Thoracic aorta (tissue), 2 donors: ENCODE measurements at places on chromosomes 3 and 15.

- peak overlapping the region; percentile 6 for H3K4me3 ChIP-seq
- peaks cover 52% of the 10 kb centered on the region for H3K4me1 ChIP-seq
- H3K27me3 ChIP-seq = no peaks in the 10 kb centered on the region
- H3K36me3 ChIP-seq = no peaks in the 10 kb centered on the region
These were observed 65.2 kb downstream of the LPP start for GRCh38 chr3:188219147-188219546.

GRCh38 chr3:174156200-174156599 is 702.9 kb upstream of the NAALADL2 start:
- H3K27ac ChIP-seq = peak overlapping the region; percentile 65
- H3K4me1 ChIP-seq = peaks cover 22% of the 10 kb centered on the region
- no peaks in the 10 kb centered on the region for H3K36me3 ChIP-seq
- no peak for DNase-seq
- no peaks in the 10 kb centered on the region for H3K27me3 ChIP-seq

GRCh38 chr3:31707286-31707685 is 174.6 kb downstream of the STT3B start:
- no peaks in the 10 kb centered on the region for H3K36me3 ChIP-seq
- no peaks in the 10 kb centered on the region for H3K27me3 ChIP-seq
- H3K4me3 ChIP-seq = no peak overlapping the region
- H3K27ac ChIP-seq = no peak overlapping the region
- DNase-seq = no peak
- H3K4me1 ChIP-seq = no peaks in the 10 kb centered on the region

GRCh38 chr3:147729641-147730040 is 320.5 kb downstream of the ZIC1 start:
- no peaks in the 10 kb centered on the region for H3K27me3 ChIP-seq
- H3K27ac ChIP-seq = no peak overlapping the region
- no peak overlapping the region for H3K4me3 ChIP-seq
- no peaks in the 10 kb centered on the region for H3K4me1 ChIP-seq
- H3K36me3 ChIP-seq = no peaks in the 10 kb centered on the region
- no peak for DNase-seq
